Fibroblast of lung (primary cell): ENCODE measurements at places on chromosomes 5 and 9.

GRCh38 chr9:135215571-135216161, 128.2 kb downstream of the OLFM1 start:
- DNase-seq = no peak

- DNase-seq = no peak
Measured at GRCh38 chr9:135239769-135240141, 152.3 kb downstream of the OLFM1 start.

- DNase-seq = no peak
Measured at GRCh38 chr5:160456480-160457177, 35.0 kb downstream of the PTTG1 start.

GRCh38 chr9:94082956-94083355, 1.3 kb upstream of the PTPDC1 start:
- DNase-seq = peak; percentile 24

- no peak for DNase-seq
Measured at GRCh38 chr5:76525956-76526355, 97.2 kb downstream of the F2RL2 start.

- no peak for DNase-seq
Measured at GRCh38 chr9:2616692-2617377, 4.8 kb upstream of the VLDLR start.

- DNase-seq = peak; percentile 90
Measured at GRCh38 chr5:43039471-43040286, 440 bp downstream of the ANXA2R start.

GRCh38 chr9:26132746-26133312, 454.6 kb upstream of the TUSC1 start:
- DNase-seq = no peak

GRCh38 chr5:91312698-91313097, 70.4 kb downstream of the ARRDC3 start:
- DNase-seq = no peak

DNA sequence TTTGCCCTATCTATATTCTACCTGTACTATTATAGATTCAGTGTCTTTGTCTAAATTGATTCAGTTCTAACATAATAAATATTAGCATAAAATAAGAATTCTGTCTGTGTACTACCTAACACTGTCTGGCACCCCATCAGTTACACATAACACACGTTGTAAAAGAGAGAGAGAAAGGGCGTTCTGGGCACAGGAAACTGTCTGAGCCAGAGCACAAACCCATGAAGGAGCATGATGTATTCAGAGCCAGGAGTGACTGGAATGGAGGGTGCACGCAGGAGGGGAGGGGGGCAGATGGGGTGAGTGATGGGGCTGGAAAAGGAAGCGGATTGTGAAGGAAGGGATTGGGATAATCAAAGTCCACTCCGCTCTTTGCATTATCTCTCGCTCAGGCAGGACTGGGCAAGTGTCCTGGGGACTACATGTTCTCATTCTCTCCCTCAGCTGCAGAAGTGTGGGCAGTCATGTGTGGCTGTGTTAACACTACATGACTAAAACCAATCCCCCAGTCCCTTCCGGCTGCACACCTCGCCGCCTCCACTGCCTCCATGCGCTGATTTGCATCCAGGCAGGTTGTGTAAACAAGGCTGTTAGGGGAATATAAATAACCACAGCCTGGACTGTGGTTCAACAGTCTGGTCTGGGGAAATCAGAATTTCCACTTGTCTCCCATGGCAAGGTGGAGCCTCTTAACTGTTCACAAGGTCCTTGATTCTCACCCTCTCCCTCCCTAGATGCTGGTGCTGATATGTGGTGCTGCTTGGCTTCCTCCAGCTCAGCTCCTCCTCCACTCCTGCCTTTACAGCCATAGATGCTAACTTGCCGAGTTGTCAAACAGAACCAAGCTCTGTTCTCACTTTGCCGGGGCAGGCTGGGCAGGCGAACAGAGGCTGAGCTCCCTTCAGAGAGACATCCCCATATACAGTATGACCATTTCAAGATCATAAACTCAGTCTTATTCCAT, 367.5 kb upstream of the BRINP1 start:
- DNase-seq = no peak

DNA sequence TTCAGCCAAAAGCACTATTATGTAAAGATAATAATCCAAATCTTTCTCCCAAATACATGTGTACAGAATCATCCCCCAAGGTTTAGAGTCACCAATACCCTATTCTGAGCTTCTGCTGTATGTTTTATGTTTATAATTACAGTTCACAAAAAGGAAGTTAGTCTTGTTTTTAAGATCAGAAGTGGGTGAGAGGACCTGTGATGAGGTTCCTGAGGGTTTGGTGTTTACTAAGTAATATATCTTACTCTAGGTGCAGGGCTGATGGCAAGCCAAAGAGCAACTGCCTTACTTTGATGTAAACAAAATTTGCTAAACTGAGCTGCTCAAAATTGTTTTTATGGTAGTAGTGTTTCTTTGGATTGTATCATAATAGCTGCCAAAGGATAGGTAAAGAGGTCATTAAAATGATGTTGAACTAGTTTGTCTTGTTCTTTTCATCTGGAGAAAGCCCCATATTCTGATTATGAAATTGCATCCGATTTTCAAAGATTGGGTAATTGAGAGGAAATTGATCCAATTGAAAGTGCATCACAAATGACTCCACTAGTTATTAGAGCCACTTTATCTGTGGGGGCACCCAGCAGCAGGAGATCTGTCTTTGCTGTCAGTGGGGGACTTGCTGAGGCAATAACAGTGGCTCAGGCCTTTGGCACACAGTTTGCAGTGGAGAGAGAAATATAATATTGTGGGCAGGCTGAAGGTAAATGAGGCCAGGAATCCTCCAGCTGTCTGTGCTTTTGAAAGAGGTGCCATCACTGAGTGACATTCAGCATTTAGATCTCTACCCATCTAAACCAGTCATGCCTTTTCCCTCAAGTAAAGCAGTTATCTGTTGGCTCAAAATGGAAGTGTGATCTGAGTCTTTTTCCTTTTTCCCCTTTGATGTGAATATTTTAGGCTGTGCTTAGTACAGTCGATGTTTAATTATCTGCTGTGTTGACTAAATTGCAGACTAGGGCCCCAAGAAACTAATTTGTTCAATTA, 14.1 kb downstream of the TRIM32 start:
- no peak for DNase-seq

DNA sequence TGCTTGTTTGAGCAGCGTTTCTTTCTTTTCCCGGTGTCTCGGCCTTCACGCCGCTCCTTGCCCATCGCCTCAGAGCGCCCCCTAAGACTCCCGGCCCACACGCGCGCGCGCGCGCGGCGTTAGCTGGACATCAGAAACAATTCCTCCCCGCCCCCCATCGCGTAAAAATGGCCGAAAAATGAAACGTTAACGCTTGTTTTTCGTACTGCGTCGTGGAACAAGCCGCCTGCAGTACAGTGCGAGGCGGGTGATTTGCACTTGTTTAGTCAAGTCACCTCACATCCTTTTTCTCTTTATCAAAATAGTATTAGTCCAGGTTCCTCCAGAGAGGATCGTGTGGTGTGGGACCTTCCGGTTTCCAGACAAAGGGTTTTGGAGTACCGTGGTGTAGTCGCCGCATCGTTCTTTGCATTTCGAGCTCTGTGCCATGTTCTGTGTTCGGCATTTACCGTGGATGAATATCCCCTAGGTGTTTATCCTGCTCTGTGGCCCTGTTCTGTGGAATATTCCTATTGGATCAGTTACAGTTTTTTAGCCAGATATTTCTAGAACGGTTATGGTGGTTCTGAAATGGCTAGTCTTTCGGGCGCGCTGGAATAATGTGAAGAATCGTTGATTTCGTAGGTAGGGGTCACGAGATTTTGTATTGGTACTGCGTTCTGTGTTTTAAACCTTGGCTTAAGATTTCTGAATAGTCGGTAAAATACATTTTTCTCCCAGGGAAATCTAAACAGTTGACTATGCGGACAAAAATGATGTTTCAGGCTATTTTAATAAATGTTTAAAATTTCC, 1.0 kb downstream of the MATR3 start:
- DNase-seq = peak; percentile 85

DNA sequence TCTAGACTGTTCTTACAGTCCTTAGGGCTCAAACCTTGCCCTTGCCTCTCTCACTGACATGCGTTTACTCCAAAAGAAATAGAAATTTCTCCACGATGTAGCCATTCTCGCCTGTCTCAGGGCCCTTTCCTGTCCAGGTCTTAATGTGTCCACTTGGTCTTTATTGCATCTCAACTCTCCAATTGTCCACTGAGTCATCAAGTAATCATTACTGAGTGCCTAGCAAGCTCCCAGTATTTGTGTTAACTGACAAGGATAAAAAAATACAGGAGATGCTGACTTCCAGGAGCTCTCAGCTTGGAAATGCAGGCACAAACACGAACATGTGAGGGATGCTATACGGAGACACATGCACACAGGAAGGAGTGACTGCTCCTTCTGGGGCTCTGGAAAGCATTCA, 147.3 kb downstream of the ARSB start:
- no peak for DNase-seq

DNA sequence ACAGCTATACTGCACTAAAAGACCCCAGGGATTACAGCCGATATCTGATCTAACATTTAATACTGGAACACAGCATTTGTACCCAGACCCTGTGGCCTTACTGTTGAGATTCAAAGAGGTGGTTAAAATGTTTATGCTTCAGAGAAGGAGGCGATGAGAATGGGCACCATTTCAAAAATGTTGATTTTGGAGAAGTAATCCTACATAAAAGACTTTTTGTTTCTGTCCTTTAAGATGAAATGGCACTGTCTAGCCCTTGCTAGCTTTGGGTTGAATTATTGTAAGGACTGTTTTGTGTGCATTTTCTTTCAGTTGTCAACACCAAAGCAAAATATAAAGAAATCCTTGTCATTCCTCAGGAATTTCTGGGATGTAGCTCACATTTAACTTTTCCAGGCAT, 288.5 kb upstream of the ANKH start:
- no peak for DNase-seq

GRCh38 chr9:112081918-112082729, 93.0 kb downstream of the SUSD1 start:
- DNase-seq = peak; percentile 67

GRCh38 chr5:168670881-168671575, 91.9 kb upstream of the PANK3 start:
- DNase-seq = no peak

DNA sequence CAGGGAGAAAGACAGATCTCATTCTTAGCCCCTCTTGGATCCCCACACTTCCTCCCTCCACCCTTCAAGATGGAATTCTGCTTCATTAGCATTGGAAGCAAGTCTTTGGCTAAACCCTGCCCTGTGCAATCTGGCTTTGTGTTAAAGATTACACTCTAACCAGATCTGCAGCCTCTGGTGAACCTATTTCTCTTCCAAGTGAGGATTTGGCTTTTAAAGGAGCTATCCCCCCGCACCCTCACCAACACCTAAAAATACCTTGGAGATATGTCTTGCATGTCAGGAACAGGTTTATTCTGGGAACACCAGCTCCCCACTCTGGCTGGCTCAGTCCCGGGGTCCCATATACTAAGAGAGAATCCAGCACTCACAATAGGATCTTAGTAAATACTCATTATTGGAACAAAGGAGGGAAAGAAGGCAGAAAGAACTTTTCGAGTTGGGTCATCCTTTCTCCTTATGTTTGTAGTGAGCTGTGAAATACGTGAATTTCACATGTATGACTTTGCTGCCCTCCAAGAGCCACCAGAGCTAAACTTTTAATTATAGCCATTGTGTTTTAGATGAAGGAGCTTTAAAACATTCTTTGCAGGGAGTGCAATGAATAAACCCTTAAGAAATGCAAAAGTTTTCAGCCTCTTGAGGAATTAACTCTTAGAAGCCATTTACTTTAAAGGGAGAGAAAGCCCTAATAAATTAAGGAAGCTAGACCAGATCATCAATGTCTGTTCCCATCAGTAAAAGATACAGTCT, 53.7 kb upstream of the HRH2 start:
- no peak for DNase-seq

GRCh38 chr5:129474544-129474943, 14.4 kb downstream of the ADAMTS19 start:
- DNase-seq = peak; percentile 13

DNA sequence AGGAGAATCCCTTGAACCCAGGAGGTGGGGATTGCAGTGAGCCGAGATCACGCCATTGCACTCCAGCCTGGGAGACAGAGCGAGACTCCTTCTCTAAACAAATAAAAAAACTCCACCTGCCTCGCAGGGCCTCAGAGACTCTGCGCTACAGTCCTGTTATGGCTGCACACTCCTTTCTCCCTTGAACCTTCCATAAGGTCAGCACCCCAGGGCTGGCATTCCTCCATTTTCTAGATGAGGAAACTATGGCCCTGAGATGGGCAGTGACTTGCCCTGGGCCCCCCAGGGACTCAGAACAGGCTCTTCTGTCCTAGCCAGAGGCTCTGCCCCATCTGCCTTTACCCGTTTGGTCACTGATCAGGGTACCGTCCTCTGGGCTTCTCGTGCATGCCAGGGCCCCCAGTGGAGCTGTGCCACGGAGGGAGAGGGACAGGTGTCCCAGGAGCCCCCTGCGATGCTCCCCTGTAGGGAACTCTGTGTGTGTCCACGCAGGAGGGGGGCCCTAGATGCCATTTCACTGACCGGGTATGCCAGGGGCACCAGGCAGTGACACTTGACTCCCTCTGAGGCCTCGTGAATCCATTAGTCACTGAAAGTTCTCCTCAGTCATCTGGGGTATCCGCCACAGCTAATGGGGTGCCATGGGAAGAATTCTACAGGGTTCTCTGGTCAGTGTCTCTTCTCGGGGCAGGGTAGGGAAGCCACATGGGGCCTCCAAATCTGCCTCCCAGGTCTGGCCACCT, 16.2 kb downstream of the RALGDS start:
- DNase-seq = no peak

DNA sequence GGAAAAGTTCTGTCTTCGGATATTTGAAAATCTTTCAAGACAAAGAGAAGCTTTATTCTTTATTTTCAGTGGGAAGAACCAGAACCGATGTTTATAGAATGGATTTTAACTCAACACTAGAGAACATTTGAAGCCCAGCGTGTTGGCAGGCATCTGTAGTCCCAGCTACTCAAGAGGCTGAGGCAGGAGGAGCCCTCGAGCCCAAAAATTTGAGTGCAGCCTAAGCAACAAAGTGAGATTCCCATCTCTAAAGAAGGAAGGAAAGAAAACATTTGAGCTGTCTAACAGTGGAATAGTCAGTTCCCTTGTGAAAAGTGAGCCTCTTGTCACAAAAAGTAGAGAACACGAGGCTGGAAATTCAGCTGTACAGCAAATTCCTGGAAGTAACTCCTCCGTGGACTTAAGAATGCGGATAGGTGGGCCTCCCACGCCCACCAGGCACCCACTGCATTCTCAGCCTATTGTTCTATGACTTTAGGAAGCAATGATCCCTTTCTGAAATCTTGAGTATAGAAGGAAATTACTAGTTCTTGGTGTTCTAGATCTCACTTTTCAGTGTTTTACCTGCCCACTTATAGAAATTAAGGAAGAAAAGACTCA, 2.3 kb upstream of the PTPDC1 start:
- DNase-seq = no peak

DNA sequence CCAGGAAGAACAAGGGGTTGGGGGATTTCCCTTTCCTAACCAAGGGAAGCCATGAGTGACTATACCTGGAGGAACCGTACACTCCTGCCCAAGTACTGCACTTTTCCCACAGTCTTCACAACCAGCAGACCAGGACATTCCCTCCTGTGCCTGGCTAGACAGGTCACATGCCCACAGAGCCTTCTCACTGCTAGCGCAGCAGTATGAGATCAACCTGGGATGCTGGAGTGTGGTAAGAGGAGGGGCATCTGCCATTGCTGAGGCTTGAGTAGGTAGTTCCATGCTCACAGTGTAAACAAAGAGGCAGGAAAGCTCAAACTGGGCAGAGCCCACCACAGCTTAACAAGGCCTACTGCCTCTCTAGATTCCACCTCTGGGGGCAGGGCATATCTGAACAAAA, 35.9 kb downstream of the SAXO1 start:
- no peak for DNase-seq

- no peak for DNase-seq
Measured at GRCh38 chr5:172832383-172833315, 1.4 kb upstream of the ERGIC1 start.

- no peak for DNase-seq
Measured at GRCh38 chr5:6194906-6195612, 183.3 kb downstream of the MED10 start.
